ENCODE measurements at places on chromosomes 7 and 10. TPM values are rescaled to one million over a fixed set of nuclear protein-coding genes. Genes with fewer than 3 reads are reported as not detected.

GRCh38 chr10:51729822-51730555 lies 30.6 kb upstream of the CSTF2T start:
- DNase-seq = no peak

- DNase-seq = peak; percentile 74
These were observed 26.0 kb downstream of the LEP start for GRCh38 chr7:128266883-128267594.

- no peak for DNase-seq
These were observed 27.4 kb downstream of the UCMA start for GRCh38 chr10:13206546-13207443.

OAT gene
- total RNA-seq = 175 TPM

DNA sequence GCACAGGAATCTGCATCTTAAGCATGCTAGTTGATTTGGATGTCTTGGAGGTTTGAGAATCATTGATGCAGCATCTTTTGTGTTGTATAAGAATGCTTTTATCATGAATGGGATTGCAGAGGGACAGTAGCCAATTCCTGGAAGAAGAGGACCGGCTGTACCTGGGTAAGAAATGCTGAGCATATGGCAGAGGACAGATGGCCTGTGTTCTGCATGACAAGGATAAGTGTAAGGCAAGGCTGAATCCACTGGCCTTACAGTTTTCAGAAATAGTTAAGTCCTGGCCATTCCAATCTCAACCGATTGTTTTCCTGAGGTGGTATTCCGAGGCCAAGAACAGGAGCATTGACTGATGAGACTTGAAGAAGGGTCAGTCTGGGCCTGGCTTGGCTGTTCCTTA lies 24.4 kb upstream of the KBTBD2 start:
- no peak for DNase-seq

GRCh38 chr7:19408706-19409220 lies 263.5 kb upstream of the FERD3L start:
- no peak for DNase-seq

DNA sequence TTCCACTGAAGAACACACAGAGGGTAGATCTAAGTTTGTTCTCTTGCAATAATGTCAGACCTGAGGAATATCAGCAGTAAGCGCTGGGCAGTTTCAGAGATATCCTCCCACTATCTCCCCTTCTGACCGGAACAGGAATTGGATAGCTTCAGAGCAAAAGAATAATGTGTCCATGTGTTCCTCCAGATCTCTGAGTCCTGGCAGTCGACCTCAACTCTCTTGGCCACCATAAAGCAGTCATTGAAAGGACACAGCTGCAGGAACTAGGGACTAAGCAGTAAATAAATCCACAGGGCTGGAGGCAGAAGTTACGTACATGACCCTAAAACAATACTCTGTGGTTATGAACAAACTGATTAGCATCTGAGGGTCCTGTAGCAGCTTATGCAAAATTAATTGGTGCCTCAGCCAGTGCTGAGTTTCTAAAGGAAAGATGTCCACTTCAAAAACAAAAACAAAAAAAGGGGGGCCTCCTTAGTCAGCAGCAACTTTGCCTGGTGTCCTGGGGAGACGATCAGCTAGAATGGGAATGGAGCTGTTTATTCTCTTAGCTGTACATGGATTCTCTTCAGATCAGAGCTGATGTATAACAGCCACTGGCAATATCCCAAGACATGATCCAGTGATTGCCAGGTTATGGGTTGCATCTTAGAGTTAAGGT lies 6.4 kb upstream of the PRTFDC1 start:
- peak; percentile 73 for DNase-seq
